ENCODE measurements at places on chromosomes 3 and 15. TPM values are rescaled to one million over a fixed set of nuclear protein-coding genes. Genes with fewer than 3 reads are reported as not detected.

DNA sequence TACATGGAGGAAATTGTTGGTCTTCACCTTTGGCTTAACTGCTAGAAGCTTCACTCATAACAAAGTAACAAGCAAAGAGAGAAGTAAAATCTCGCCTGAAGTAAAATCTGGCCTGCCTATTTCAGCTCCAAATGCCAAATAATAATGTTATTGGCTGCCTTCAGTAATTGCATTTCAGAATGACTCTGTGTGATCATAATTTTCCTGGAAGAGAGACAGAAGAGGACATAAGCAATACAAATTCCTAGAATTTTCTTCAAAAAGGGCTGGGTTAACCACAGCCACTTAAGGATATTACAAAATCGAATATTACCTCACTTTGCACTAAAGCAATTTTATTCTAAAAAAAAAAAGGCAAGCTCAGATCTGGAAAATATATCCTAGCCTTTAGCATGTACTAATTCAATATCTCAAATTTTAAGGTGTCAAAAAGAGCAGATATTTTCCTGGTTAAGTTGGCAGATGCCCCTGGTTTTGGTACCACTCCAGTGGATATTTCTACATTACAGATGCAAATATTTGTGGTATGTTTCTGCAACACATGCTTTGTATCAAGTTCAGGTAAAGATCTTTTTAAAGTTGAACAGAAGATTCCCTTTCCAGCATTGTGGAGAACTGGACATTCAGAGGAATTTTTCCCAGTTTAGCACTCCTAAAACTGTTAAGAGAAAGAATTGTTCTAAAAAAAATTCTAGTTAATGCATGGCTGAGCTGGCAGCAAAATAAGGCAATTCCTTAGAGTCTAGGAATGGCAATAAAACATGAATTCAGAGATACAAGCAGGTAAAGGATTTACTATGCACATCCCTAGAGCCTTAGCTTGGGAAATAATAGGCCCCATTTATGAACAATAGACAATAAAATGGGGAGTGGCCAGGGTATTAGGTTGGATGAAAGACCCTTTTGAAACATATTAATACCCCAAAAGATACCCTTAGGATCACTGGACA is 116.7 kb downstream of the STAC start:
- DNase-seq: no peak

TM4SF4 gene
- 899 TPM for total RNA-seq

- no peak for DNase-seq
Measured at GRCh38 chr3:189108735-189109134, 63.0 kb upstream of the TPRG1 start.

- DNase-seq: no peak
Measured at GRCh38 chr3:81823882-81824395, 62.5 kb upstream of the GBE1 start.

DNA sequence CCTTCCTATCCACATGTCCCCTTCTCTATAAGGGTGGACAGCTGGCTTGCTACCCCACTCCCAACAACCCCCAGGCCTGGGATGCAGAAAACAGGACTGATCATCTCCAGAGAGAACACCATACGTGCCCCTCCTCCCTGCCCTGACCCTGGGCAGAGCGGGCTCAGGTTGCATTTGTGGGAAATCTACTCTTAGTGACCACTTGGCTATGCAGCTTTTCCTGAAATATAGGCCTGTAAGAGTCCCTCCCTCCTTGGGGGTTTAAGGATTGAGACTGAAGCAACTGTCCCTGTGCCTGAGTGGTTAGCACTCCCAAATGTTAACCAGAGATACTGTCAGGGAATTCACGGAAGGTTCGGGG is 11.7 kb downstream of the SH2D7 start:
- no peak for DNase-seq

DNA sequence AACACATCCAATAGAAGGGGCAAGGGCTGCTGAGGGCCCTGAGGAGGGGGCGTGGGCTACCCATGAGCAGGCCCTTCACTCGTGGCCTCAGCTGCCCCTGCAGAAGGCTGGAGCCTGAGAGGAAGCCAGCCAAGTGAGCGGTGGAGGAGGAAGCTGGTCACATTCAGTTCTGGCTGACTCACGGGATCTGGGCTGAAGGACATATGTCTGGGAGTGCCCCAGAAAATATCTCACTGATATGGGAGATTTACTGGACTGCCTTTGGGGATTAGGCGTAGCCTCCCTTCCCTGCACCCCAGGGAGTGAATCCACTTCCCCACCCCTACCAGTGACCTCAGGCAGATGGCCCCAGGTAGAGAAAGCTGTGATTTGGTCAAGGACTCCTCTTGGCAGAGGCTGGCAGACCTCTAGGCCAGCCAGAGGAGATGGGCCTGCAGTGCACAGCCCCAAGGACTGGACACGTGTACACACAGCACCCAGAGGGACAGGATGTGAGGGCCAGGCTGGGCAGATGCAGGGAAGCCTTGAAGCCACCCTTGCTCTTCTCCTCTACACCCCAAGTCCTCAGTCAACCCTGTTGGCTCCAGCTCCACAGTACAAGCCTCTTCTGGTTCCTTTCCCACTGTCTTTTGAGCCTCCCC is 14.2 kb upstream of the ANKDD1A start:
- peak; percentile 66 for DNase-seq

DNAH12 gene
- total RNA-seq: 1.1 TPM

LNP1 gene
- total RNA-seq: 4.3 TPM

DNA sequence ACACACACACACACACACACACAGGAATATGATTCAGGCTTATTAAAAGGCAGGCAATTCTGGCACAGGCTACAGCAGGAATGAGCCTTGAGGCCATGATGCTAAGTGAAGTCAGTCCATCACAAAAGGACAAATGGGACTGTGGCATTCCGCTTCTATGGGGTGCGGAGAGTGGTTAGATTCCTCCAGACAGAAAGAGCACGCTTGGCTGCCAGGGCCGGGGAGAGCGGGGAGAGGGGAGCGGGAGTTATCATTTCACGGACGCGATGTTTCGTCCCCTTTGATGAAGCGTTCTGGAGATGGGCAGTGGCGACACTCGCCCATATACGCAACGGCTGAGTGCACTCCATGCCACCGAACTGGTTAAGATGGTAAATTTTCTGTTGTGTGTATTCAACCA is 58.5 kb upstream of the FAM174B start:
- DNase-seq: peak; percentile 33

- DNase-seq: no peak
Measured at GRCh38 chr3:192091831-192092230, 630.9 kb downstream of the PYDC2 start.

GRCh38 chr15:53586799-53587198 is 172.7 kb downstream of the WDR72 start:
- peak; percentile 70 for DNase-seq

DNA sequence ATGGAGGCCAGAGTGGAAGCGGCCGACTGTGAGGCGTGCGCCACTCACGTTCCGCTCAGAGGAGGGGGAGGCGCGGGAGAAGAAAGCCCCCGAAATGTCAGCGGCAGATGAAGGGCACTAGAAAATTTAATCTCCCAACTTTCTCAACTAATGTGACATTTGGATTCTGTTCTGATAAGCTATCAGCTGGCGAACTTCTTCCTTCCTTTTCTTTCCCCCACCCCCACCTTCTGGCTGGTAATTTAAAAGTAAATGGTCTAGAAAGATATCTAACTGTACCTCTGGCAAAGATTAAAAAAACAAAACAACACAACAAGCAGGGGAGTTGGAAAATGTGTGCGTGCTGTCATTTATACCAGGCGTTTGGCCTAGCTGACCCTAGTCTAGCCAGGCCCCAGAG is 26.4 kb upstream of the TMEM115 start:
- DNase-seq: no peak

GRCh38 chr3:52082951-52083350 is 26.6 kb upstream of the DUSP7 start:
- no peak for DNase-seq

MKRN2OS gene
- total RNA-seq: 3.0 TPM

OSBPL10 gene
- total RNA-seq: 22.3 TPM

DNA sequence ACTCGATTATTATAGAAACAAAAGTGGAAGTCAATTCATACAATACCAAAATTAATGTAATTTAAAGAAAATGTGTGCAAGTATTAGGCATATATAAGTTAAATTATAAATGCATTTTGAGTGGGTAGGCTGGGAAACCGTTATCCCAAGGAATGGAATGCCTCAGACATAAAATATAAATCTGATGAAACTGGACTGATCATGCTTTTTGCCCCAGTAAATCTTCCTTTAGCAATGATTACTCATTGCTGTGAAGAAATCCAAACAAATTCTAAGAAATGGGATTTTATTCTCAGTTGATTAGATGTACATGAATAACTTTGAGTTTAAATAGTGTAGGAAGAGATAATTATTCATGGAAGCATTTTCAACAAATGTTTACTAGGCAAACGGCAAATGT is 185.5 kb upstream of the KCNMB2 start:
- no peak for DNase-seq

DNA sequence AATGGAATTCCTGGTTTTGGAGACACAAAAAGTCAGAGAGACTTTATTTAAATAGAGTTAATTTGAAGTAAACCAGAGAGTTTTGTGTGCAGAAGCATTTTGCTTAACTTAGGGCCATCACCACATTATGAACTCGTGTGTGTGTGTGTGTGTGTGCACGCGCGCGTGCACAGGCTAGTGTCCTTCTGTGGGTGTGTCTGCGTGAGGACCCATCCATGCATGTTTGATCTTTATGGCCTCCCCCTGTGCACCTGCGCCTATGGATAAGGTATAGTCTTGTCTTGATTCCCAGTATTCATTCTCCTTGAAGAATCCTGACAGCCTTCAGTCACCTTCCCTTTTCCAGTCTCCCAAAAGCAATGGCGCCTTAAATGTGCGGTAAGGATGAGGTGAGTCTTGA is 26.0 kb downstream of the MUC20 start:
- DNase-seq: no peak

All from hepatocyte (in vitro differentiated cells).